ENCODE measurements at places on chromosomes 13 and 19. TPM values are rescaled to one million over a fixed set of nuclear protein-coding genes. Genes with fewer than 3 reads are reported as not detected.

The GPC5 gene
- not detected for total RNA-seq

The F10 gene
- total RNA-seq, result not detected

The SMAD9 gene
- total RNA-seq, result 0.07 TPM

The WTIP gene
- total RNA-seq, result 31.0 TPM

The CADM4 gene
- 12.9 TPM for total RNA-seq

The CUL4A gene
- total RNA-seq, result 58.4 TPM

The CGB5 gene
- total RNA-seq, result 1.6 TPM

The FFAR3 gene
- total RNA-seq, result not detected

The NKG7 gene
- total RNA-seq, result not detected

The APOC4 gene
- not detected for total RNA-seq

The MUC16 gene
- total RNA-seq, result 0.08 TPM

The CGB8 gene
- 2.1 TPM for total RNA-seq

The SYCN gene
- not detected for total RNA-seq

The TEX26 gene
- not detected for total RNA-seq

The LILRB3 gene
- total RNA-seq, result 0.05 TPM

The ZNF534 gene
- not detected for total RNA-seq

The SMIM7 gene
- 74.6 TPM for total RNA-seq

The KRTDAP gene
- total RNA-seq, result not detected

The PCDH8 gene
- not detected for total RNA-seq

The MISP gene
- 92.7 TPM for total RNA-seq

The HCN2 gene
- 33.1 TPM for total RNA-seq

The ATP13A1 gene
- 22.5 TPM for total RNA-seq

The FBXO46 gene
- total RNA-seq, result 10.6 TPM

The NEK3 gene
- total RNA-seq, result 6.5 TPM

The DBP gene
- 1.4 TPM for total RNA-seq

The CRLF1 gene
- 1.9 TPM for total RNA-seq

The DMWD gene
- 40.1 TPM for total RNA-seq

The NLRP11 gene
- not detected for total RNA-seq

The GJB6 gene
- total RNA-seq, result not detected

The ZNF527 gene
- total RNA-seq, result 3.3 TPM

The PABPC3 gene
- 0.12 TPM for total RNA-seq

The CBARP gene
- total RNA-seq, result 2.7 TPM

The ZNF91 gene
- 0.27 TPM for total RNA-seq

The IGLON5 gene
- not detected for total RNA-seq

The CD209 gene
- not detected for total RNA-seq

The SIGLEC7 gene
- total RNA-seq, result not detected

The MEIOSIN gene
- total RNA-seq, result not detected

The KCNN4 gene
- 56.0 TPM for total RNA-seq

The MBD3L5 gene
- not detected for total RNA-seq

The FOXA3 gene
- 0.77 TPM for total RNA-seq
